ENCODE measurements at places on chromosomes 2 and 18.

DNA sequence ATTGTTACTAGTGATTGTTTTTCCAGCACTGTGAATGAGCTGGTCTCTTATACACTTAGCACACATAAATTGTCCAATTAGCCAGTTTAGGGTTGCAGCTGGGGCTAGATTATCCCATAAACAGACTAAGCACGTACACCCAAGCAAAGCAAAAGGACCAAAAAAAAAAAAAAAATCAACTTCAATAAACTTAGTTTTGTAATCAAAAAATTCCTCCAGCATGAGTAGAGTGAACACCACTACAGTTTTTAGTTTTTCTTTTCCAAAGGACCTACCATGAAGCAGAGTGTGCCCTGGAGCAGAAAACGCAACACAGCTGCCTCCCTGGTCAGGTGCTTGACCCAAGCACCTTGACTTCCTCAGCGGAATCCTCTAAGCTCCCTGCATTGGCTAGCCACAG is 249.4 kb upstream of the SLC14A2 start:
- DNase-seq, result no peak

GRCh38 chr2:121101093-121101715 is 183.8 kb downstream of the TFCP2L1 start:
- DNase-seq, result peak; percentile 77

- DNase-seq, result no peak
Measured at GRCh38 chr2:150168595-150169236, 318.8 kb downstream of the RND3 start.

DNA sequence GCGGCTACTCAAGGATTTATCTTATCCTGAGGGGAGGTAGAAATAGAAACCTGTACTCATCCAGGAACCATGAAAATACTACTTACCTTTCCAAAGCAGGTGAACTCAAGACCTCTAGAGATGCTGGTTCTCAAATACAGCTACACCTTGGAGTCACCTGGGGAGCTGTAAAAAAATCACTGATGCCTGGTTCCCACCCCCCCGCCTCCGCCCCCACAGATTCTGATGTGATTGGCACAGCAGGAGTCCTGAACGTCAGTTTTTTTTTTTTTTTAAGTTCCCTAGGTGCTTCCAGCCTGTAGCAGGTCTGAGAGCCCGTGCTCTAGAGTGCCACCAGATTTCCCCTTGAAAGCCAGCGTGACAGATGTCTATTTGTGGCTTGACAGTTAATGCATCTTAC is 113.6 kb downstream of the MRO start:
- DNase-seq, result peak; percentile 47

DNA sequence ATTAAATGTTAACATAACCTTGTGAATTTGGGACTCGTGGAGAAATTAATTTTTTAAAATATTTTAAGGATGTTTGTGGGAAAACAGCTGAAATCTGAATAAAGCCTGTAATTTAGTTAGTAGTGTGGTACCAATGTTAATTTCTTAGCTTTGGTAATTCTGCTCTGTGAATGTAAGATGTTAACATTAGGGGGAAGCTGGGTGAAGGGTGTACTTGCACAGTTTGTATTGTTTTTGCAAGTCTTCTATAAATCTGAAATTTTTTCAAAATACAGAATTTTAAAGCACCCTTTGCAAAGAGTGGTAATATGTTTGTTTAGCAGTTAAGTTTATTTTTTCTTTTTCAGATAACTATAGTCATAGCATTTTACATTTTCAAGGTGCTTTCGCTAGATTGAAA is 4.5 kb downstream of the PTPRM start:
- DNase-seq, result no peak

DNA sequence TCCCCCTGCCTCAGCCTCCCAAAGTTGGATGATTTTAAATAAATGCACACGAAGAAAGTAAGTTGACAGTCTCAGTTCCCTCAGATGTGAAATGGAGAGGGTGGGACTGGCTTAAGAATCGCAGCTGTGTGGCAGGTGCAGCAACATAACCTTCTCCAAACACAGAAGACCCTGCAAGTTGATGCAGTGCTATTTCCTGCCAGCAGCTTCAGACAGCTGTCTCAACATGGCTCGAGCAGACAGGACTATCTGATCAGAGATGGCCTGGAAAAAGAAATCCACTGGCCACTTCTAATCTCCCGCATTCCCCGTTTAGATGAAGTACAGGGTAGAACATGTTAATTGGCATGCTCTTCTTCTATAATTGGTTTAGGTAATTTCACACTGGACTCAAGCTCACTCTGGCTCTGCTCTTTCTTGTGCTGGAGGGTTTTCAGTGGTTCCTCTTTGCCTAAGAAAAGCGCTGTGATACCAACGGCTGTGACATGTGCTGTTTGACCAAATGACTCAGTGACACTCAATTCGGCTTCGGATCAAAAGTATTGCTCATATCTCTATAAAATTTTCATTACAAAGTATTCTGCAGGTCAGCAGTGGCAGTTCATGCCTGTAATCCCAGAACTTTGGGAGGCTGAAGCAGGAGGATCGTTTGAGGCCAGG is 40.2 kb downstream of the MYOM1 start:
- DNase-seq, result no peak

DNA sequence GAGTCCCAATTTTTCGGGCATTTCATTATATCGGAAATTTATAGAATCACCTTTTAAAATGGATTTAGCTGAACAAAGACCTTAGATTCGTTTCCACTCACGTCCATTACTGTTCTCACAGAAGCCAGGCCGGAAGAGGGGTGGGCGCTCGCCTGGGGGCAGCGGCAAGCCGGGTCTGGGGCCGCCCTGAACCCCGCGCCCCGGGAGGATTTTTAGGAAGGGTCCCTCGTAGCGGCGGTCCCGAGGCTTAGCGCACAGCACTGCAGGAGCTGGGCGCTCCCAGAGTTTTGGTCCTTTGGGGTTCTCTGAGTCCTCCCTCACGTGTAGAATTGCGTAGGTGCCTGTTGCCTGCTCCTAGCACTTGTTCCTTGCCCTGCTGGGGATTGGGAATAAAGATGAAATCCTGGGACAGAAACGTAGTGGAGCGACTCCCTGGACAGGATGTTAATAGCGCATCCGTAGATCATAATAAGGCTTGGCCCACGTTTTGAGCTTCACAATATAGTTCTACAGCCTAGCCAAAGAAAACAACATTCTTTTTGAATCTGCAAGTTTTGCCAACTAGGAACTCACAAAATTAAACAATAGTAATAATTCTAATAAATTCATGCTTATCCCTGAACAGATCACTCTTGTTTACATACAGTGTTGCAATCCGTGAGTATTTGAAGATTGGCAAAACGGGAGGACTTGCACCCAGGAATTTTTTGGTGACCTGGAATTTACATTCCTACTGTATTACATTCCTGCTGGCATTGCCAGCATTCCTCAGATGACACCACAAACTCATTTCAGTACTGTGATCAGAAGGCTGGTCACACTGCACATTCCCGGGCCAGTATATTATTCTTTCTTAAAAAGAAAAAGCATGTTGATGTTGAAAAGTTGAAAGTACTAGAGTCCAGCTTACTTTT is 875 bp downstream of the C18orf63 start:
- DNase-seq, result no peak

GRCh38 chr2:6181926-6182325 is 489.7 kb downstream of the SOX11 start:
- no peak for DNase-seq

DNA sequence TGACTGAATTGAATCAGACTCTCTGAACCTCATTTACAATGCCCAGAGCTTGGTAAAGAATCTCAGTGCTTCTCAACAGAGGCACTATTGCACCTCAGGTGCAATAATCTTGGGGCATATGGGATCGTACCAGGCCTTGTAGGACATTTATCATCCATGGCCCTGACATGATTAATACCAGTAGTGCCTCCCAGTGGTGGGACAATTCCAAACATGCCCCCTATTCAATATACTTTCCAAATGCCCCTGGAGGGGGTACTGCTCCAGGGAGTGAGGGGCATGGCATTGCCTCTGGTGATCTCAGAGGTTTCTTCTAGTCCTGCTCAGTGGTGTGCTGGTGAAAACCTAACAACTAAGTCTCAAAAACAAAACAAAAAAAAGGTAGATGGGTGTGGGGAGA is 174.9 kb upstream of the SMAD2 start:
- peak; percentile 50 for DNase-seq

DNA sequence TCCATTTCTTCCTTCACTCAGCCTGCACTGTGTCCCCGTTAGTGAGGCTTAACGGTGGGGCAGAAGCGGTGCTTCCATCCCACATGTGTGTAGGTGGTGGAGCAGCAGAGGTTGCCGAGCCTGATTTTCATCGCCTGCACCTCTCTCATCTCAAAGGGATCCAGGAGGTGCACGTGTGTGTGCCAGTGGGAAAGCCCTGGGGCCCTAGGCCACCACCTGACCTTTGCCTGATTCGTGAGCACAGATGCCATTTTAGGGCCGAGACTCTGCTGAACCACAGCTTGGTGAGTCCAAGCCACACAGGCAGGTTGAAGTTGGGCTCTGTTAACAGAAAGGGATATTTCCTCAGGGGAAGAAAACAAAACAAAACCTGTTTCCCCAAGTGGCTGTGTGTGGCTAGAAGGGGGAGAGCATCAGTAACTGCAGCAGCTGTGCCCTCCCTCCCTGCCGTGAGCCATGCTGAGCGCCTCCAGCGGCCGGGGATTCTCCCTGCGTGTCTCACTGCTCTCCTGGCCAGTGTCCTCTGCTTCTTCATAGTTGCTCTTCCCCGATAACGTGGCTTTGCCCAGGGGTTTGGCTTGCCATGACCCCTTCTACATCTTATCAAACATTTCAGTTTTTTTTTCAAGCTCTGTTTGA is 81.5 kb downstream of the MAPRE2 start:
- peak; percentile 49 for DNase-seq

All from WERI-Rb-1 (cell line).